ENCODE measurements at places on chromosomes 1 and 21.
A peak's percentile ranks its signal among the peaks of the same experiment; 100 is the strongest.

GRCh38 chr1:169670836-169671235 is 40.6 kb downstream of the SELL start:
- DNase-seq: no peak

GRCh38 chr1:88350648-88351047 is 333.4 kb upstream of the PKN2 start:
- DNase-seq: no peak

- DNase-seq: no peak
Measured at GRCh38 chr1:204703268-204703664, 17.7 kb upstream of the LRRN2 start.

GRCh38 chr1:10888291-10888690 is 91.8 kb upstream of the CASZ1 start:
- no peak for DNase-seq

DNA sequence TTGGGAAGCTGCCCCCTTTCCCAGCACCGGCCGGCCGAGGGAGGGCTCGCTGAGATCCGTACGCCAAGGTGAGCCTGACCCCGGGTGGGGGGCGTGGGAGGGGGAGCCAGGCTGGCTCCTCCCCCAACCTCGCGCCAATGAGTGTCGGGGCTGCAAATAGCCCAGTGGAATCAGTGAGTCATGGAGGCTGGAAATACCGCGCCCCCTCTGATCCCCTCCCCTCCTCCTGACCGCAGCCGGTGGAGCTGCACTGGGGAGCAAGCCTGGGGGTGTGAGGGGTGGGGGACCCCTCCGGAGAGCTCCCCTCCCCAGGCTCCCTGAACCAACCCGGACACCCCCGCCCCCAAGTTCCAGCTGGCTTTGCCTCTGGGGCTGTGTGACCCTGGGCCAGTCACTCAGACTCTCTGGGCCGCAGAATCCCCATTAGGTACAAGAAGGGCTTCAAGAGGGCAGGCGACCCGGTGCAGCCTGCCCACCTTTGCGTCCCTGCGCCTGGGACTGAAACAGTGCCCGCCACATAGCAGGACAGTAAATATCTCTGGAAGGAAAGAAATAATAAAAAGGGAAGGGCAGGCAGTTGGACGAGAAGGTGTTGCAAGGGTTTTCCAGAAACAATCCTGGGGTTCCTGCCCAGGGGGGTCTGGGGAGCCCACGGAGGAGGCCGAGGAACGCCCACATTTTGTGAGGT is 4.5 kb downstream of the HSPB7 start:
- peak; percentile 47 for DNase-seq

GRCh38 chr1:100134872-100135271 is 1.9 kb downstream of the TRMT13 start:
- DNase-seq: no peak

All from kidney tubule cell (primary cell).